Activated naive CD4-positive, alpha-beta T cell treated with anti-CD3 and anti-CD28 coated beads for 36 hours (primary cell): ENCODE measurements at places on chromosomes 2 and 18.

- DNase-seq, result no peak
These were observed 24.1 kb upstream of the EPHA4 start for GRCh38 chr2:221596192-221596591.

DNA sequence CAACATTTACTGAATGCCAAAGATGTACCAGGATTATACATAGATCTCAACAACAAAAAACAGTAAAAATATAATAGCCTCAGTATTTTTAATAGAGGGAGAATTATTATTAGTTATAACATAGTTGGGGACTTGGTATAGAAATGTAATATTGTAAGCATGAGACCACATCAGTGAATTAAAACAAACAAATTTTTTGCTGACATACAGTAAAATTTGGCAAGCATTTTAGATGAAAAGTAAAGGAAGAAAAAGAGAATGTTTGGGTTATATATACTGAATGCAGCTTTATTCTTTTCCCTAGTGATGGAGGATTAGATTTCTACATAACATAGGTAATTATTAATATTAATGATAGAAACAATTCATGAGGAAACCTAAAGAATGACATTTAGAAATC is 10.9 kb downstream of the CPS1 start:
- no peak for DNase-seq

- no peak for DNase-seq
These were observed 33.5 kb upstream of the MAP4K3 start for GRCh38 chr2:39470580-39470979.

- no peak for DNase-seq
These were observed 29.0 kb downstream of the GRHL1 start for GRCh38 chr2:9980520-9980919.

- DNase-seq, result peak; percentile 30
These were observed 3.0 kb downstream of the MBD5 start for GRCh38 chr2:148023861-148024260.

- peak; percentile 6 for DNase-seq
These were observed 587 bp upstream of the MTIF2 start for GRCh38 chr2:55269645-55269990.

- DNase-seq, result no peak
These were observed 27.5 kb upstream of the KCTD1 start for GRCh38 chr18:26575865-26576217.

DNA sequence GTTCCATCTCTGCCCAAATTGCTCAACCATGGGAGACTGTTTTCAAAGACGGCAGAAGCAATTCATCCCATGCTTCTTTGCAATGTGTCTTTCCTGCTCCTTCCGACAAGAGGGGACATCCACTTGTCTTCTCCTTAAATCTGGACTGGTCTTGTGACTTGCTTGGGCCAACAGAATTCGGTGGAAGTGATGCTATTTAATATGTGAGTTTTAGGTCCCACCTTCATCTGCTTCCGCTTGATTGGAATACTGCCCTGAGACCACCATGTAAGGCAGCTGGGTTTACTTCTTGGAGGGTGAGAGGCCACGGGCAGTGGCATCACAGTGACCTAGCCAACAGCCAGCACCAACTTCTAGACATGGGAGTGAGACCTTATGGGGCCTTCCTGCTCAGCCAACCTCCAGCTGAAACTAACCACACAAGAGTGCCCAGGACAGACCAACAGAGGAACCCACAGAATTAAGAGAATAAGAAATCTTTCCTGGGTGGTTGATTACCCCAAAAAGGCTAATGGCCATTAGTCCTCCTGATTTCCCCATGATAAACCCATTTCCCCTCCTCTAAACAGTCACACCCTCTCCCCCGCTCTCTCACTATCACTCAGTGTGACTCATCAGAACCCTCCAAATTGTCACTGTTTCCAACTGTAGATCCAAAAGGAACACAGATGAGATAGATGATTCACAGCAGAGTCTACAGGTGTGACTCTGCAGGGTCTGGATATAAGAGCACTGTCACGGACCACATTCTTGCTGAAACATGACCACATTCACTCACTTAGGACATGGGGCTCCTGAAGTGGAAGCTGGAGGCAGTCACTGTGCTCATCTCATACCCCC is 16.2 kb upstream of the RHOB start:
- peak; percentile 60 for DNase-seq

- DNase-seq, result no peak
These were observed 217.8 kb downstream of the OSR1 start for GRCh38 chr2:19140463-19141208.

- DNase-seq, result no peak
These were observed 115.0 kb downstream of the CELF4 start for GRCh38 chr18:37450434-37451132.

DNA sequence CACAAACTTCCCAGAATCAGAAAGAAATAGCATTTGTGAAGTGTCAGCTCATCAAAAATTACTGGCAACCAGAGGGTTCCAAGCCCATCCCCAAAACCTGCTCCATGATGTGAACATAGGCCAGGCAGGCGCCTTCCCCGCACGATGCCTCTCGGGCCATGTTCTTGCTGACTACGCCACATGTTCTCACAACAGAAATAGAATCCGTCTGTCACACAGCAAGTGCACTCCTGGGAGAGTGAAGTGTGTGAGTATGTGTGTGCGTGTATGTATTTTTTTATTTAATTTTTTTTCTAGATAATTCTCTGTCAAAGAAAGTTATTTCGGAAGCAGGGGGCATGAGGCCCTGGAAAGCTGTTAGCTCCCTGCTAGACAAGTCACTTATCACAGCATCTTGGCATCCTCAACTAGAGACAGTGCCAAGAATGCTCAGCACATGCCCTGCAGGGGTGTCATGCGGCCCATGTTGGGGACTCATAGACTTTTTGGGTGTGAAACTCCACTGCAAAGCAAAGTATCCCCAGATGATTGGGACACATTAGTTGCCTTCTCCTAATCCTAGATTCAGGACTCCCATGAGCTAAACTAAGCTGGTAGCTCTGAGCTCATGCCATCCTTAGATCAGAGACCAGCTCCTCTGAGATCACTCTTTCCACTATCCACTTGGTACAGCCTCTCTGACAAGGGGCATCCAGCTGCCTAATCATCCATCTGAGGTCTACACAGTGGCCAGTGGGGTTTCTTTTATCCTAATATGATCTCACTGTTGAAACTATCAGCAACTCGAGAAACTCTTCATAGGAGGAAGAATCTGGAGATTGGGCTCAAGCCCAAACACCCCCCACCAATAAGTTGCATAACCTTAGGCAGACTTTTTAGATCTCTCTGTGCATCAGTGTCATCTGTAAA is 53.2 kb upstream of the CYRIA start:
- no peak for DNase-seq

DNA sequence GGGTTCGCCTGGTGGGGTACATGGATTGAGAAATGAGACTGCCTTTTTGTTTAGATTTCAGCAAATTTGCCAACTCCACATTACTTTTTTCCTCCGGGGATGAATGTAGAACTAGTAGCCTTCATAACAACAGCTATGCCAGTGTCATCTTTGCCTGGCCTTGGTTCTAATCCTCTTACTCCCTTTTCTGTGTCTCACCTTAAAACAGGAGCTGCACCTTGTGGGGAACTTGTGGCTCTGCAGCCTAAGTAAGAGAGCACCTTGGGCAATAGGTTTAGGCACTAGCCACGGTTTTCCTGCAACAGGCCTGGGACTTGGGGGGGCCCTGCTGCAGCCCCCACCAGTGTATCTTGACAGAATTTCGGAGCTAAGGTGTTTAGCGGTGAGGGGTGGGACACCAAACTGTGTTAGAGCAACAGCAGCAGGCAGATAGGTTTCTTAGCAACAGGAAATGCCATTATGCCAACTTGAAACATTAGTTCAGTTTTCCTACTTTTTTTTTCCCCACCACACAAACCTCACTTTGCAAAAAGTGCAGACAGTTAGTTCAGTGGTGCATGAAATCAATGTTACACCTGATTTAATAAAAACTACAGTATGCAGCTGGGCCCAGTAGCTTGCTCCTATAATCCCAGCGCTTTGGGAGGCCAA is 173.7 kb downstream of the PRKCE start:
- no peak for DNase-seq

DNA sequence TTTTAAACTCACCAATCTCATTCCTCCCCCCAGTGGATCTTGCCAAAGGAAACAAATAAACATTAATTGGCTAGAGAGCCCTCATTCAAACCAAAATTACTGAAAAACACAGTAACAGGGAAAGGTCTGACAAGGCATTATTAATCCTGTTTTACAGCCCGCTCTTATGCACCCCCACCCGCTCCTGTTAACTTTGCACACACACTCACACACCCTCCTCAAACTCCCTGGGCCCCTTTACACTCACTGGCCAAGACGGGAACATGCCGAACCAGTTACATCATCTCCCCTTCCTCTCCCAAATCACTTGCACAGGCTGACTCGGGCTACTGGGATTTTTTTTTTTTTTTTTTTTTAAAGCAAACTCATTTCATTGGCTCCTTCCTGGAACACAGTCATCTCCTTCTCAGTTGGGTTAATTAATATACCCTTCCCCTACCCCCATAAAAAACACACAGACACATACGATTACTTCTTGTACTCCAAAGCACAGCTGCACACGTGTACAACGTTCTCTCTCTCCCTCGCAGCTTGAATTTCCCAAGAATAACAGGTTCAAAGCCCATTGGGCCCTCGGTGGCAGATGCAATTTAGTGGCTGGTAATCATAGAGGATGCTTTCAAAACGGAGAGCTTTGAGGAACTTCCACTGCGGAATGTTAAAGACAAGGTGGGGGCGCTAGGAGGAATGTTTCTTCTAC is 31.8 kb downstream of the KLF7 start:
- DNase-seq, result no peak

DNA sequence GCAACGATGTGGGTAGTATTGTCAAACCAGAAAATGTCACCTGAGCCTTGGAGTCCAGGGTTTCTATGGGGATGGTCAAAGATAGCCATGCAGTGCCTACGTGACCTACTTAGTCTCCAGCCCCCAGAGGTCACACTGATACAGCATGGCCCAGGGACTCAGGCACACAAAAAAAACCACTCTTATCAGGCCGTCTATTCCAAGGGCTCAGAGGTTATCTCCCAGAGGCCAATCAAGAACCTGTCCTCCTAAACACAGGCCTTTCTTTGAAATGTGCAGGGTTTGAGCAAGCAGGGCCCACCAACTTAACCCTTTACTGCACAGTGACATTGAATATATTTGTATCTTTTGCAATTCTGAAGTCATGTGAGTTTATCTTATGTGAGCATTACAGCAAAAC is 82.7 kb downstream of the MRO start:
- no peak for DNase-seq

- DNase-seq, result no peak
These were observed 24.0 kb downstream of the HS1BP3 start for GRCh38 chr2:20626698-20627513.

- DNase-seq, result no peak
These were observed 7.4 kb downstream of the SP9 start for GRCh38 chr2:174341995-174342685.

- DNase-seq, result no peak
These were observed 198.0 kb downstream of the ALK start for GRCh38 chr2:29723255-29724001.

GRCh38 chr18:30679285-30679930 is 363.1 kb downstream of the DSC3 start:
- no peak for DNase-seq

GRCh38 chr2:17122887-17123501 is 395.2 kb downstream of the RAD51AP2 start:
- no peak for DNase-seq

GRCh38 chr2:10654069-10654468 is 35.7 kb downstream of the NOL10 start:
- DNase-seq, result peak; percentile 87

DNA sequence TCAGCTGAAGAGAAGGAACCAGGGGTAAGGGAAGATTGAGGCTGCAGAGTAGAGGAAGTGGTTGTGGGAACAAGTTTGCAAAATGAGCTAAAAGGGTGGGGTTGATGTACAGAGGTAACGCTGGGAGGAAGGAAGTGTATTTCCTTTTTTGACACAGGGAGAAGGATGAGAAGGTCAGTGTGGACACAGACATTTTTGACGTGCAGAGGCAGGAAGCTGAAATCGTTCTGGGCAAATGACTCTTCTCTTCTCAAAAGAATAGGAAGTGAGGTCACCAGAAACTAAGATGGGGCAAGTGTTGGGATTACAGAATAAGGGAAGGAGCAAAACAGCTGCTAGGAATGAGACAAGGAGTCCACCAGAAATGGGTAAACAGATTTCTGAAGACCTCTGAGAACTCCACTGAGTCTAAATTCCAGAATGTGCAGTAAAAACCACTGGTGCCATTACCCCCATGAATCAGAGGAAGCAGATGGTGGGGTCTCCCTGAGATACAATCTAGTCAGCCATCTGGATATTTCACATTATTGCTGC is 20.0 kb upstream of the RNF149 start:
- DNase-seq, result peak; percentile 60

DNA sequence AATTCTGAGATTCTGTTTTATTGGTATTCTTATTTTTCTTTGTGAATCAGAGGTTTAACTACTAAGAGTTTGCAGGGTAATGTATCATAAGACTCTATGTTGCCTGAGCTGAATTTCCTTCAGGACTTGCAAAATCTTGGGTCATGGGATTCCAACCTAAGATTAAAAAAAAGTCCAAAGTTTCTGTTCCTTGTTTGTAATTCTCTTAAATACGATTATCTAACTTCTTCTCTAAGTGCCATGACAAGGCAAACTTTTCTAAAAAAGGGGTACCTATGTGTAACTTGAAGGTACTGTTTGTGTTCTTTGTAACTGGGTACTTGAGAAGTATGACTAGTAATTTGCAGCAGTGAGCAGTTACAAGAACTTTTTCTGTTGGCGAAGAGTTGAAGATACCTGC is 181.3 kb upstream of the ZEB2 start:
- no peak for DNase-seq

GRCh38 chr18:3842844-3843243 is 392.9 kb downstream of the TGIF1 start:
- no peak for DNase-seq

- DNase-seq, result no peak
These were observed 1030.1 kb upstream of the POU3F3 start for GRCh38 chr2:103823847-103824246.

GRCh38 chr18:33184175-33184574 is 256.3 kb downstream of the CCDC178 start:
- DNase-seq, result no peak

DNA sequence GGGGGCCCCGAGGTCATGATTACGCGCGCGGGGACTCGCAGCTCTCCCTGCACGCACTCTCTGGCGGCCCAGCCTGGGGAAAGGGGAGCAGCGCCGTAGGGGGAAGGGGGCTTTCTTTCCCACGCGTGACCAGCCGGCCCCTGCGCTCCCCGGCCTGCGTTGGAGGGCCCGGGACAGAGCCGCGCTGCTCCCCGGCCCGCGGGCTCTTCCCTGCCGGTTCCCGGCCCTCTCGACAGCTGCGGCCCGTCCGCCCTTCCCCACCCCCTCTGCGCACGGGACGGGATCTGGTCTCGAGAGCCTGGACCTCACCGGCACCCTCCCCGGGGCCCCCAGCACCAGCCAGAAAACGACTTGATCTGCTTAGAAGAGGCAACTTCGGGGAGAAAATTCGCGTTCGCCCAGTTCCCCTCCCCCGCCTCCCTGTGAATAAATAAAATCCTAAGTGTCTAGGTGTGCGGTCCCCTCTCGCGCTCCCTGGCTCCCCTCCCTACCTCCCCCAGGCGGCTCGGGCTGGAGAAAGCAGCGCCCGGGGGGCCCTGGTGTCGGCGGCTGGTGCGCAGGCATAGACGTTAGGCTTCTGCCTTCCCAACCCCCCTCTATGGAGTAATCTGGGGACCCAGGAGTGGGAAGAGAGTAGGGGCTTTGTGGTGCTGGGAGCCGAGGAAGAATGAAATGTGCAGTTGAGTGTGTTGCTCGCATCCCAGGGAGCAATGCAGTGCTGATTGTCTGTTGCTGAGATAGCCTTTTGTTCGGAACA is 803 bp upstream of the FIGN start:
- no peak for DNase-seq

- no peak for DNase-seq
These were observed 737.6 kb downstream of the LRP1B start for GRCh38 chr2:141393214-141393545.
